H9 (cell line): ENCODE measurements at places on chromosomes 12 and 14. TPM values are rescaled to one million over a fixed set of nuclear protein-coding genes. Genes with fewer than 3 reads are reported as not detected.

DNA sequence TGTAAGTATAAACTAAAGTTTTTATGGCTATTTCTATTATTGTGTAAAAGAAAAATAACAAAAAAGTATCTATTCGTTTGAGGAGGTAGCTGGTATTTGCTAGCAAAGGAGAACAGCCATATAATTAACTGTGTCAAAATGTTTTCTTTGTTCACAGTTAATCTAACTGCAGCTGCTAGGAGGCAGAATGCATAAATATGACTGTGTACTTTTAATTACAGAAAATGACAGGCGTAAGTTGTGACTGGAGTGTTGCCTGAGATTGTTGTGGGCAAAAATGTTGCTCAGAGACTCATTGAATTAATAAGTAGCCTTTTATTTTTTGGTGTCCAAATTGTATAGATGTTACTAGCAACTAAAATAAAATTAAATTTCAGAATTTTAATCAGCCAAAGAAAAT lies 33.5 kb downstream of the PTPRO start:
- DNase-seq, result no peak
- H3K4me3 ChIP-seq, result no peak overlapping the region
- no peaks in the 10 kb centered on the region for H3K4me1 ChIP-seq
- no peaks in the 10 kb centered on the region for H3K27me3 ChIP-seq

GRCh38 chr12:104969343-104969742 lies 11.3 kb upstream of the SLC41A2 start:
- H3K27ac ChIP-seq, result no peak overlapping the region
- DNase-seq, result no peak
- H3K4me1 ChIP-seq, result no peaks in the 10 kb centered on the region
- no peaks in the 10 kb centered on the region for H3K36me3 ChIP-seq
- no peaks in the 10 kb centered on the region for H3K27me3 ChIP-seq
- no peak overlapping the region for H3K4me3 ChIP-seq

DNA sequence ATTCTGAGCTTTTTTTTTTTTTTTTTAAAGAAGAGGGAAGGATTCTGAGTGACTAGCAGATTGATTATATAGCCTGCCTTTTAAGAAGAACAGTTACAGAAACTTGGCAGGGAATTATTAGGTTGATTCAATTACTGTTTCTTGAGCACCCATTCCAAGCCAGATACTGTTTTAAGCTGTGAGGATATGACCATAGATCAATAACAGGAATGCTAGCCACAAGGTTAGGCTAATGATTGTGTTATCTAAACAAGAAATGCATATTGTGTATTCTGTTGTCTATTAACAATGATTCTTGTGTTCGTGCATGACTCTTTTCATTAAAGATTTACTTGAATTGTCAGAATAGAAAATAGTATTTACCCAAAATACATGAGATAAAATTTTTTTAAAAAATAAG lies 67.1 kb downstream of the PRORP start:
- peaks cover 10% of the 10 kb centered on the region for H3K36me3 ChIP-seq
- no peak for DNase-seq
- H3K4me1 ChIP-seq, result no peaks in the 10 kb centered on the region
- H3K27me3 ChIP-seq, result no peaks in the 10 kb centered on the region
- H3K4me3 ChIP-seq, result no peak overlapping the region

Gene TBC1D30
- 1.6 and 2.2 TPM in 2 replicates for total RNA-seq

Gene GPN3
- total RNA-seq, result 45.3 and 47.6 TPM in 2 replicates
